Stimulated activated CD8-positive, alpha-beta memory T cell treated with anti-CD3 and anti-CD28 coated beads, Interleukin-2, amount 100 ng/mL, for 1 hour (primary cell): ENCODE measurements at places on chromosomes 12 and 14.

- no peak for DNase-seq
Observed at GRCh38 chr14:84202486-84202885, 1327.5 kb upstream of the FLRT2 start.

- DNase-seq = no peak
Observed at GRCh38 chr12:22447223-22447622, 97.1 kb downstream of the C2CD5 start.

GRCh38 chr12:98439981-98440581 lies 75.3 kb upstream of the TMPO start:
- no peak for DNase-seq

GRCh38 chr14:70976591-70976990 lies 69.3 kb downstream of the PCNX1 start:
- DNase-seq = no peak

DNA sequence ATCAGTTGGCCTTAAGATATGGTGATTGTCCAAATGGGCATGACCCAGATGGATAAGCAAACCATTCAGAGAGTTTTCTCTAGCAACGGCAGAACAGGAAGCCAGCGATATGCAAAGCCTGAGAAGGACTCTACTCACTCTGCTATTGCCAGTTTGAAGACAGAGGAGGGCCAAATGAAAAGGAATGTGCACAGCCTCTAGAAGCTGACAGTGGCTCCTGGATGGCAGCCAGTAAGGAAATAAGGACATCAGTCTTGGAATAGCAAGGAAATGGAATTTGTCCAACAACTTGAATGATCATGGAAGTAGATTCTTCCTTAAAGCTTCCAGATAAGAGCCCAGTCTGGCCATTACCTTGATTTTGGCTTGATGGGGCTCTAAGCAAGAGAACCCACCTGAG lies 60.0 kb downstream of the TMTC2 start:
- no peak for DNase-seq

DNA sequence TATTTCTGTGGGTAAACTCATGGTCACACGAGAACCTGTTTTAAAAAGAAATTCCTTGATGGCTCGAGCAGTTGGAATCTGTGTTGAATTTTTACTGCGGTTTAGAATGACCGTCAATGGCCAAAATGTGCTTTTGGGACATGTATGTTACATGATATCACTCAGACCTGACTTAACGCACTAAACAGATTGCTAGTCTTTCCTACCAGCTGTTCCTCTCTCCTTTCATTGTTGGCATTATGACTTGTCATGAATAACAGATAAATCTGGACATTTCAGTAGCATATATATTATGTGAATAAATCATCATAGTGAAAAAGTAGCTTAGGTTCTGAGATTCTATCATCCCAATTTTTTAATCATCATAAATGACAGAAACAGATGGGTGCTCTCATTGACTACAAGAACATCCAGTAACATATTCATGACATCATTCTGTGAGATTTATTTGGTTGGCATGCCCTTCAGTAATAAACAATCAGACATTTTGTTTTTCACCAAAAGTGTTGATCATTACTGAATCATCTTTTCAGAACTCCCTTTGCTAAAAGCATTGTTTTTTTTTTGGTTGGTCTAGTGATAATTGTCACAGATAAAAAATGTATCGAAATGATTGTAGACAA lies 57.9 kb upstream of the NAV3 start:
- DNase-seq = no peak

- DNase-seq = no peak
Observed at GRCh38 chr12:6476489-6476888, 6.0 kb upstream of the VAMP1 start.

DNA sequence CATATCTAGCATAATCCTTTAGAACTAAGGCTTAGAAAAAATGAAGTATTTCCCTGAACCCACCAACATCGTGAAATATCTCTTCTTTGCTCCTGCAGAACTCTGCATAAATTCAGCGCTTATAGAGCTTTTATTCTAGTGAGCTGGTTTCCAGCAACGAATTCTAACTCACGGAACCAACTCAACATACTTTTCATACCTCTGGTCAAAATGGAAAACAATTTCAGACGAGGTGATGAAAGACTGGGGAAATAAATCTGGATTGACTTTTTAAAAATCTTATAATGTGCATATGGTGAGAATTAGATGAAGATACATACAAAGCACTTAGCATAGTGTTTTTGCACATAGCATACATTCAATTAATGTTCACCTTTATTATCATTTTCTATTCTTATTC lies 62.6 kb upstream of the BBS10 start:
- no peak for DNase-seq

GRCh38 chr12:94074980-94075629 lies 73.3 kb upstream of the PLXNC1 start:
- no peak for DNase-seq

- no peak for DNase-seq
Observed at GRCh38 chr14:73049428-73049827, 8.9 kb upstream of the RBM25 start.

DNA sequence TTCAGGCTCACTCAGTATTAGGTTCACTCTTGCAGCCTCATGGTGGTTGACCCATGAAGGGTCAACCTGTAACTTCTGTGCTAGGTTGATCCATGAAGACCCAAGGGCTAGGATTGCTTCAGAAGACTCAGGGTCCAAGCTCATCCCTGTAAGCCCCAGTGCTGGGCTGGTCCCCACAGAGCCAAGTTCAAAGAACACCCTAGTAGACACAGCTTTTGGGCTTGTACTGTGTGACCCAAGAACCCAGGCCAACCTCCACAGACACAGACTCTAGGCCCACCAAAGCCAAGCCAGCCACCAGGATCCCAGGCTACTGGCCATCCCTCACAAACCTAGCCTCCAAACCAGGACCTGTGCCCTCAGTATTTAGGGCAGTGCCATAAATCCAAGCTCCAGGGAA lies 1020.6 kb downstream of the SLC16A7 start:
- no peak for DNase-seq

GRCh38 chr12:55572168-55572567 lies at the start of gene OR2AP1:
OR2AP1 (plus strand) TSS chr12:55572468; CDS start chr12:55574415, 1,947 bp downstream.
- DNase-seq = no peak

- no peak for DNase-seq
Observed at GRCh38 chr12:27996761-27997160, 24.2 kb upstream of the PTHLH start.

GRCh38 chr14:22882529-22883172 lies 371 bp upstream of the REM2 start:
- DNase-seq = no peak

- no peak for DNase-seq
Observed at GRCh38 chr14:95577067-95577800, 42.4 kb downstream of the GLRX5 start.

GRCh38 chr12:57844709-57845477 lies 1.6 kb downstream of the CTDSP2 start:
- DNase-seq = no peak

- DNase-seq = no peak
Observed at GRCh38 chr14:71967704-71968103, 35.5 kb downstream of the RGS6 start.

- no peak for DNase-seq
Observed at GRCh38 chr14:75561013-75561432, 17.4 kb upstream of the FLVCR2 start.

DNA sequence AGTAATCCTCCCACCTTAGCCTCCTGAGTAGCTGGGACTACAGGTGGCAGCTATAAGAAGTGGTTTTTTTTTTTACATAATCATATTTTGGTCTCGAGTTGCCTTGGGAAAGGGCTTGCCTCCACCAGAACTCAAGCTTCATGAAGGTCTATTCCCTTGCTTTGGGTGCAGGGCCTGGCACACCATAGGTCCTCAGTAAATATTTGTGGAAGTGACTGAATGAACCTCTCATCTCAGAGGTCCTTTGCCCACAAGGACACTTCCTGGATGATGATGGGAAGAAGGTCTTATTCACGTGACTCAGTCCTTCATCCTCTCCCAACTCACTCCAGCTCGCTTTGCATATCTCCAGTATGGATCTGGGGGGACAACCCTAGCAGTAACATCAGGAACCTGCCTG lies 114.0 kb upstream of the MED13L start:
- no peak for DNase-seq

DNA sequence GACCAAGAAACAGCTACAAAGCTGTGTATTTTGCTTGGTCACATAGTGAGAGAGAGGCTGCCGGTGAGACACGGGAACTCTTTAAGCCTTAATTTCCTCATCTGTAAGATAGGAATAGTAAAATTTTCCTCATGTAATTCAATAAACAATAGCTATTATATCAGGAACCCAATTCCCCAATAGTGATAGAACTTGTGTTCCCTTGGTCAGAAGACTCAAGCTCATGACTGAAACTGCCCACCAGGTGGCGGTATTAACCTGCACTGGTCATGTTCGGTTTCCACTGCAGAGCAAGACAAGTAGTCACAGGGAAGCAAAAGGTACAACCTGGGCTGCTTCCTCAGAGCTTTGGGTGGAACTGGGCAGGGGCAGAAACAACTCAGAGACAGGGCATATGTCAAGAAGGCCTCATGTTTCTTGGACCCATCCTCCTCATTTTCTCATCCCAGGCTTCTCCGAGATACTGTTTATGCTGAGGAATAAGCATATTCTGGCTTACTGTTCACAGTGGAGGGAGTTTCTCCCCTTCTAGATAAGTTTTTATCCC lies 4.2 kb upstream of the AJUBA start:
- peak; percentile 86 for DNase-seq

GRCh38 chr14:34052658-34053014 lies 101.8 kb upstream of the EGLN3 start:
- DNase-seq = no peak

DNA sequence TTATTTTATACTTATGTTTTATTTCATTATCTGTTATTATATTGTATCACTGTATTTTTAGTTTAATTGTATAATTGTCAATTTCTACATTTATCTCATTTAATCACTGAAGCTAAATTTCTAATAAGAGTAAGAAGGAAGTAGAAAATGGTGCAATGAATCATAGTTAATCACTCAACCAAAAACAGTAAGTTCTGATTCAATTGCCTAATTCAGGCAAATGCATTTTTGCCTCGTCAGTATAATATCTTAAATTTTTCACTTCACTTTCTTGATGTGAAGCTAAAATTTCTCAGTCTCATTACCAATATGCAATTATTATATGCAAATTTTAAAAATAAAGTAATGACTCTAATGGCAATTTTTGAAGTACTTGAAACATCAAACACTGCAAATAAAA lies 340.5 kb upstream of the USP15 start:
- no peak for DNase-seq

GRCh38 chr12:61750604-61751003 lies 509.6 kb upstream of the USP15 start:
- DNase-seq = no peak

GRCh38 chr14:87847216-87847755 lies 145.7 kb downstream of the GALC start:
- DNase-seq = no peak
